ENCODE measurements at places on chromosomes 2 and 18. TPM values are rescaled to one million over a fixed set of nuclear protein-coding genes. Genes with fewer than 3 reads are reported as not detected.
A peak's percentile ranks its signal among the peaks of the same experiment; 100 is the strongest.

VIT gene
- 8.5 TPM for total RNA-seq

DNA sequence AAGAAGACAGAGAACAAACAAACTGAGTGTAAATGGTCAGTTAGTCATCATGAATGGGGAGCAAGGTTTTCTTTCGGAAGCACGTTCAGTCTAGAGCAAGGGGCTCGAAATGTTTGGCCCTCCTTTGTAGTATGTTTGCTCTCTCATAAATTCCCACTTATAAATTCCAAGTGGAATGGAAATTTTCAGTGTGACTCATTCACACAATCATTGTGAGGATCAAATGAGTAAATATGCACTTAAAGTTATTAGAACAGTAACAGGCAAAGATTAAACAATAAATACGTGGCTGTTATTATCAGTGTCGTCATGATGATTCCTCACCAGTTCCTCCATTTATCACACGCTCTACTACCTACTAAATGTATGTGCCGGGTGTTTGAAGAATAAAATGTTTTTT is 10.5 kb downstream of the CNGA3 start:
- DNase-seq = no peak
- no peak overlapping the region for H3K27ac ChIP-seq
- H3K4me3 ChIP-seq = no peak overlapping the region
- H3K27me3 ChIP-seq = peaks cover 43% of the 10 kb centered on the region
- no peaks in the 10 kb centered on the region for H3K4me1 ChIP-seq
- no peaks in the 10 kb centered on the region for H3K36me3 ChIP-seq

DNA sequence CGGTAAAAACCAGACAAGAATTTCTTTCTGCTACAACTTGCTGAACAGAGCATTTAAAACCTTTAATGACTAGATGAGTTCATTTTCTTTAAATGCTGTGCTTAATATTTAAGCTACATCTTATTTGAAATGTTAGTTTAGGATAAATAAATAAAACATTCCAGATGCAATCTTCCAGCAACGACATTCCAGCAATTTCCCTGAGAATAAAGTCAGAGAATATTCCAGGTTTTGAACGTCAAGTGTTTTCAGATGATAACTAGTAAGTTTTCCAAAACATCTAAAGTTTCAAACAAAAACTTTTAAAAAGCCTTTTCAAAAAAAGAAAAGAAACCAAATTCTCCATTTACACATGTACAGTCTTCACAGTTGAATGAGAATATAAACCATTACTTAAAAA is 104.8 kb downstream of the PPP1R1C start:
- H3K27ac ChIP-seq = no peak overlapping the region
- no peak for DNase-seq
- H3K4me3 ChIP-seq = no peak overlapping the region
- peaks cover 27% of the 10 kb centered on the region for H3K4me1 ChIP-seq
- no peaks in the 10 kb centered on the region for H3K27me3 ChIP-seq

DNA sequence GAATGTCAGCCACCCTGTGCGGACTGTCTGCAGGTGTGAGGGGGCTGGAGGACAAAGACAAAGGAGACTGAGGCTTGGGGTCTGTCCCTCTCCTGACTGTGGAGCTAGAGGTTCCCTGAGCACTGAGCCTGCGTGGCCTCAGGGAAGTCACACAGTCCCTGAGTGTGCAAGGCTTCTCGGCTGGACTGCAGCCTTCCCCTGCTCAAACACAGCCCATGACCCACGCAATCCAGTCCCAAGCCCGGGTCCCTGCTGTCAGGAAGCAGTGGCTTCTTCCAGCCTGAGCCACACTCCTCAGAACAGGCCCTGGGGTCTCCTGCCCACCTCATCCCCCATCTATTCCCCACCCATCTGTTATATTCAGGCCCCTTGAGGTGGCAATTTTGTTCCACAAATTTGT is 2.7 kb downstream of the ASTL start:
- no peak for DNase-seq
- H3K4me3 ChIP-seq = no peak overlapping the region
- H3K27me3 ChIP-seq = peaks cover 40% of the 10 kb centered on the region
- no peaks in the 10 kb centered on the region for H3K36me3 ChIP-seq
- H3K27ac ChIP-seq = no peak overlapping the region

- no peaks in the 10 kb centered on the region for H3K27me3 ChIP-seq
- no peaks in the 10 kb centered on the region for H3K36me3 ChIP-seq
- peak overlapping the region; percentile 82 for H3K4me3 ChIP-seq
- H3K27ac ChIP-seq = peak overlapping the region; percentile 90
Observed at GRCh38 chr2:55419233-55419678, 400 bp downstream of the CCDC88A start.

DNA sequence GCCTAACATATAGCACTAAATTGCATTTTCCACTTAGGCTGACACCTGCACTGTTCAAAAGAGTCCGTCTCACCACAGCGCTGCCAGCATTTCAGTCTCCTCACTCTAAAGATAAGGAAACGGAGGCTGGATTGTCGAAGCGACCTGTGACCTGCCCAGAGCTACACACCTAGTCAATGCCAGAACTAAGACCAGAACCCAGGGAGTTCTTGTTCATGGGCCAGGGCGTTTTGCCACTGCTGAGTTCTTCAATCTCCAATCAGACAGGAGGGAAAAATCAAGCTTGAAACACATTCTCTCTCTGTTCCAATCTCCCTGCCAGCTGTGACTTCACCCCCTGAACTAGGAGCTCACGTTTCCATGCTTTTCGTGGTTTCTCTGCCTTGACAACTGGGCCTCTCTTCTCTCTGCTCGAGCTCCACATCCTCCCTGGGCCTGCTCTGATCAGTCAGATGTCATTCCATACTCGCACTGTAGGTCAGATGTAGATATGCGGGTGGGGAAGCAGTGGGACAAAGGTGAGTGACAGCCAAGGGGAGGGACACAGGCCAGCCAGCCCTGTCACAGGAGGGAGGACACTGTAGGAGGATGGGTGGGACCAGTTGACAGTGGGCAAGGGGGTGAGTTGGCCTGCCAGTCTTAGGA is 221.1 kb upstream of the SMAD2 start:
- no peaks in the 10 kb centered on the region for H3K36me3 ChIP-seq
- no peak overlapping the region for H3K4me3 ChIP-seq
- DNase-seq = no peak
- H3K27ac ChIP-seq = no peak overlapping the region
- H3K4me1 ChIP-seq = peaks cover 21% of the 10 kb centered on the region

- H3K27me3 ChIP-seq = no peaks in the 10 kb centered on the region
- H3K27ac ChIP-seq = no peak overlapping the region
- H3K4me1 ChIP-seq = peaks cover 17% of the 10 kb centered on the region
- H3K36me3 ChIP-seq = no peaks in the 10 kb centered on the region
Observed at GRCh38 chr18:25434745-25435144, 82.8 kb upstream of the ZNF521 start.

All from left ventricle myocardium inferior (tissue), 1 donor.